Activated CD8-positive, alpha-beta memory T cell treated with anti-CD3 and anti-CD28 coated beads for 1 hour (primary cell): ENCODE measurements at places on chromosomes 4 and X.
A peak's percentile ranks its signal among the peaks of the same experiment; 100 is the strongest.

DNA sequence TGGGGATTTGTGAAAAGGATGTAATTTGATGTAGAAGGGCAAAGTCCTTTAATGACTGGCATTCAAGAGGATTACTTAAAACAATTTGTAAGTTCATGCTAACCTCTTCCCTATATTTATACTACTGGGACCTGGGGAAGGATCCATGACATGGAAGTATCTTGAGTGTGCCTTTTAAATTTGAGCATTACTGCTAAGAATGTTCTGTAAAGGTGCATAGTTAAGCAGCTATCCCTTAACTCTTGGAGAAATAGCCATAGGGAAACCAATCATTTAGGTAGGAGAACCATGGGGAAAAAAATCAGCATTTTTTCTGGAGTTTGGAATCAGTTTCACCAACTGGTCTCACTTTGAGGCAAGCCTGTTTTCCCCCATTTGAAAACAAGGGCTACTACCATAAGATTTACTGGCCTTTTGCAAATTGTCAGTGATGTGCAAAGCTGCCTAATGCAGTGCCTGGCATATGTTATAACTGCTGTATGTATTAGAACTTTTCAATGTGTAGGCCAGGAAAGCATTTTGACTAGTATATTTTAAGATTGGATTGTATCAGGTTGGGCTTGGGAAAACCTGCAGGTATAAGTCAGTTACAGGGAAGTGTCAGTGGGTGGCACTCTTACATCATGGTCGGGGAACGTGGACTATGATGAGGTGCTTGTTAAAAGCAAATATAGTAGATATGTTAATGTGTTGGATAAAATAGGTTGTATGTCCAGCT is 72.1 kb downstream of the PRSS12 start:
- DNase-seq, result no peak

- DNase-seq, result no peak
Measured at GRCh38 chr4:81491943-81492342, 20.2 kb upstream of the RASGEF1B start.

- no peak for DNase-seq
Measured at GRCh38 chr4:14008494-14008893, 381.0 kb upstream of the BOD1L1 start.

- DNase-seq, result no peak
Measured at GRCh38 chr4:79661196-79661595, 253.2 kb upstream of the GK2 start.

- no peak for DNase-seq
Measured at GRCh38 chr4:25538430-25538829, 117.2 kb upstream of the SLC34A2 start.

GRCh38 chr4:108030332-108030731 is 40.6 kb downstream of the HADH start:
- DNase-seq, result peak; percentile 34

DNA sequence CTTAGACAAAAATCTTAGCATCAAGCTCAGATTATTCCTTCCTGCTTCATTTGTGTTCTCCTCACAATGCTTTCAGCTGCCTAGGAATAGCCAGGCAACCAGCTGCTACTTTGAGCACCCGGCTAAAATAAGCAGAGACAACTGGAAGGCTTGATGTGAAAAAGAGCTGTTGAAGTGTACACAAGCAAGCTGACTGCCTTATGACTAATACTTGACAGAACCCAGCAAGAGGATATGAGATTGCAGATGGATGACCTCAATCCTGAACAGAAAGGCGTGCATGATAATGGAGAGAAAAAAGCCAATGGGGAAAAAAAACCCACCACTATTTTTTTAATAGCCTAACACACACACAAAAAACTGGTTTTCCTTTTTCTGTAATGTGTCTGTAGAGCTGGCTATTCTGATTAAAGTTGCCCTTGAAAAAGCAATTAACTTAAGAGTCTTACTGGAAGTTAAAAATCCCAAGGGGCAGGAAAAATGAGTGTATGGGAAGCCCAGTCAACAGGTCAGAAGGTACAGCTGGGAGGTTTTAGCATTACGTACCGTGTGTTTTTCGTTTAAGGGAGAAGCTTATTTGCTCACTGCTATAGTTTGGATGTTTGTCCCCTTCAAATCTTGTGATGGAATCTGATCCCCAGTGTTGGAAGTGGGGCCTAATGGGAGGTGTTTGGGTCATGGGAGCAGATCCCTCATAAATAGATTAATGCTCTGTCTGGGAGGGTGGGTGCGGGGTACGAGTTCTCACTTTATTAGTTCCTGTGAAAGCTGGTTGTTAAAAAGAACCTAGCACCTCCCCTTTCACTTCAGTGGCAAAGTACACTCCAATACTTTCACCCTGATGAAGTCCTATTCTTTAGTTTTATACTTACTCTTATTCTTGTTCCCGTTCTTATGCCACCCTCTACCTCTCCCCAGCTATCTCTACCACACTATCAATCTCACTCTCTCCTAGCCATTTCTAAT is 37.1 kb upstream of the HERC6 start:
- no peak for DNase-seq

- DNase-seq, result peak; percentile 13
Measured at GRCh38 chr4:7719354-7720174, 220.1 kb downstream of the AFAP1 start.

DNA sequence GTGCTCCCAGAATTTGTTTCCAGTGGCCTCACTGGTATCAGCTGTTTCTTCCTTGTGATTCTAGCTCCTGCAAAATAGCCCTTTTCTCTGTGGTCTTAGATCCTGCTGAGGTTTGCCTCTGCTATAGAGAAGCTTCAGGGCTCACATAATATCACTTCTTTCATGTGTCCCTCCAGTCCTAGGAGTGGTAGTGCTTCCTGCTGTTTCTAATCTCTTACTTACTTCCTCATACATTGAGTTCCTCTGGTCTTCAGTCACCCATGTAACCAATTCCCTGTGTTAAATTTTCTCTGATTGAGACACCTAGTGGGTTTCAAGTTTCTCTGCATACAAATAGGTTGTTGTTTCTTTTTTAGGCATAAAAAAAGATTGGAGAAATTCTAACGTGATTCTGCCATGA is 1567.9 kb downstream of the ARAP2 start:
- DNase-seq, result no peak

DNA sequence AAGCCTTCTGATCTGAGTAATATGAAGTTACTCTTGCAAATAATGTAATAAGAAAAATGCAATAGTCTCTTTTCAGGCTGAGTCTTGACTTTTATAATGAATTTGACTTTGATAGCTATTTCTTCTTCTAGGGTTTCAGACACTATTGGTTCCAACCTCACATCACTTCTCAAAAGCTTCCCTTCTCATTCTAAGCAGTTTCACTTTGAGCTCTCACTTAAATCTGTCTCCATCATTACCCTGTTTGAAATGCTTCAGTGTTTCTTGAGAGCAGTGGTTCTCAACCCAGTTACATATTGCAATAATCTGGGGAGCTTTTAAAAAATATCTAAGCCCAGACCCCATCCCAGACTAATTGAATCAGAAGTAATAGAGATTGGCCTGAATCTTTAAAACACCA is 40.5 kb upstream of the BMP2K start:
- no peak for DNase-seq

DNA sequence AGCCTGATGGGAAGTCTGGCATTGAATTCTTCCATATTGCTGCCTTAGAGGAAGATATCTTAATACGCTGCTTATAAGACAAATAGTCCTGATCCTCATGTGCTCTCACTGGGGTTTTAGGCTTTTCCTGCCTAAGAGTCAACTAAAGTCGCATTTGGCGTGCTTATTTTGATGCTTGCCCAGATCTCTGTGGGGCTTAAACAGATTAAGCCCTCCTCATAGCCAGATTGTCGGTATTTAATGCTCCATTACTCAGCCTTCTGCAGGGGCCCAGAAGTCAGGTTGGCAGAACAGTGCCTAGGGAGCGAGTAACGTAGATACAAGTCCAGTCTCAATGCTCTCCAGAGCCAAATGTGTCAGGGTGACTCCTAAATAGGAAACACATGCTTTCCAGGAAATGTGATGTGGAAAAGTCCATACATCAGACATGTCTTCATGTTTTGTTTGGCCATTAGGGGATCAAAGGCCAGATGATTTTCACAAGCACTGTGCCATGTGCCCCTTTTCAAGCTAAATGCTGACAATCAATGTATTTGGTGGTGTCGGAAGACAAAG is 262.8 kb downstream of the PRDM5 start:
- no peak for DNase-seq

DNA sequence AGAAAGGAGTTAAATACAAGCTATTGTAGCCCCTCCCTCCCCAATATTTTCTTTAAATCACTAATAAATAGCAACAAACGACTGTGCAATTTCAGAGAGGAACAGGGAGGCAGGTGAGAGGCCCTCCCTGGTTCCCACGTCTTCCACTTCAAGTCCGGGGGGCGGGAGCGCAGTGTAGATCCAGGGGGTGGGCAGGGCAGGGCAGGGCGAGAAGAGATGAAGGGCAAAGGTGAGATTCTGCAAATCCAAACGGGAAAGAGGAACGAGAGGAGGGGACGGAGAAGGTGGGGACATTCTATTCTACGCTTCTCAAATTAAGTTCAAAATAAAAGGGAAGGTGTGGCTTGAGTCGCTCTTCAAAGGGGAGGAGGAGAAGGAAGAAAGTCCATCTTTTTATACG is 6.8 kb downstream of the NKX6-1 start:
- no peak for DNase-seq

DNA sequence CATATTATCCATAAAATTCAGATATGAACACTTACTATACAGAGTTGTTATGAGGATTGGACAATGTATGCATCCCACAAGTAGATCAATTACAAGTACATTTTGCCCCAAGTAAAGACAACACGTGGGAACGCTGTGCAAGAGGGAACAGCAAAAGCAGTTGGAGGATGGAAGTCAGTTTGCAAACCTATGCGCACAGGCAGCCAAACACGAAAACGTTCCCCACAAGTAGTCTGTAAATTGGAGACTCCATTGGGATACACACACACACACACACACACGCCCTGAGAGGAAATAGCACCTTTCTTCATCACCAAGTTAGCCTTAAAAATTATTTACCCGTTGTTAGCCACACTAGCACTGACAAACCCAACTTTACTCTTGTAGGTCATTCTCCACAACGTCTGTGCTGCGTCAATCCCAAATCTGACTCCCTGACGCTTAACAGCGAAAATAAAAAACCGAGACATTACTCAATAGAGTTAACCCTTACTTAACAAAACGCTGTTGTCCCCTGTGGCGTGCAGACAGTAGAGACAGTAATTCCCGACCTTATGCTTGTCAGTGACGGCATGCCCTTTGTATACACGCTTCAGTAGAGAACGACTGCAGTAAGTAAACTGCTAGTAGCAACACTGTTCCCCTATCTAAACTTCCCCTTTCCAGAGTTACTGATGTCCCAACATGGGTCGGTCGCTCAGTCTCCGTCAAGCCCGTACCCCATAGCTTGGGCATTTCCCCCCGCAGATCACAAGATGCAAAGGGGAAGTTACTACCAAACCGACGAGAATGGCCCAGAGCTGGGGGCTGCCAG is 730 bp downstream of the MANBA start:
- DNase-seq, result no peak

DNA sequence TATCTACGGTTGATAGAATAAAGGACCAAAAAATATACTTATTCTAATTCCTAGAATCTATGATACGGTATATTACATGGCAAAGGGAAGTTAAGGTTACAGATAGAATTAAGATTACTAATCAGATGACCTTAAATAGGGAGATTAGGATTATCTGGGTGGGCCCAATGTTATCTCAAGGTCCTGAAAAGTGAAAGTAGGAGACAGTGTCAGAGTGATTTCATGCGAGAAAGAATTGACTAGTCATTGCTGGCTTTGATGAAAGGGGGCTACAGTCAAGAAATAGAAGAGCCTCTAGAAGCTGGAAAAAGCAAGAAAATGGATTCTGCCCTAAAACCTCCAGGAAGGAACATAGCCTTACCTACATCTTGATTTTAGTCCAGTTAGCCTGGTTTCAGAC is 176.9 kb upstream of the PPP1R2C start:
- DNase-seq, result no peak

DNA sequence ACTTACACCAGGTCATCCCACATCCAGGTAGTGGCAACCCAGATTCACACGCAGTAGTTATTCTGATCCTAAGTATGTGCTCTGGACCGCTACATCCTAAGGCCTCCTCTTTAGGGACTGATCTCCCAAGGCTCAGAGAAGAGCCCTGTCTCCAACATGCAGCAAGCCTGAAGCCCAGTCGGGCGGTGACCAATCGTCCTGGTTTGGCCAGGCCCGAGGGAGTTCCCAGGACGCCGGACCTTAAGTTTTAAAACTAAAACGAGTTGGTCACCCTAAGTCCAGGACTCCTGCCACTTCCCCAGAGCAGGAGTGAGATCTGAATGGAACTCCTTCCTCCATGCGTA is 385 bp downstream of the LYAR start:
- DNase-seq, result no peak

GRCh38 chr4:41747230-41748055 is 1.1 kb downstream of the PHOX2B start:
- DNase-seq, result no peak

- DNase-seq, result no peak
Measured at GRCh38 chrX:69144838-69145680, 20.2 kb downstream of the PJA1 start.

- DNase-seq, result no peak
Measured at GRCh38 chr4:151690876-151691275, 69.9 kb downstream of the GATB start.
